ENCODE measurements at places on chromosomes 7 and 10.

DNA sequence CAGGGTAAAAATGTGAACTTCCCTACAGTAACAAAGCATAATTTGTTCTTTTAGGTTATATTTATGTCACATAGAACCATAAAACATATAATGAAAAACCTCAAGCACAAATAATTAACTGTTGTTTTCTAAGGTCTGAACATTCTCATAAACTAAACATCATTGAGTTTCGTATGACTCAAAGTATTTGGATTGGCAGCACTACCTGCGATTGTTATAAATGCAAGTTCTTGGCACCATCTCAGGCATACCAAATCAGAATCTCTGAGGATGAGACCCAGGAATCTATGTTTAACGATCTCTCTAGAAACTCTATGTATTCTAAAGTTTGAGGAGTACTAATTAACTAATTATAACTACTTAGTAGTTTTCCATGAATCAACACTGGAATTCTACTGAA, 22.5 kb downstream of the ORC5 start:
- no peak for DNase-seq

DNA sequence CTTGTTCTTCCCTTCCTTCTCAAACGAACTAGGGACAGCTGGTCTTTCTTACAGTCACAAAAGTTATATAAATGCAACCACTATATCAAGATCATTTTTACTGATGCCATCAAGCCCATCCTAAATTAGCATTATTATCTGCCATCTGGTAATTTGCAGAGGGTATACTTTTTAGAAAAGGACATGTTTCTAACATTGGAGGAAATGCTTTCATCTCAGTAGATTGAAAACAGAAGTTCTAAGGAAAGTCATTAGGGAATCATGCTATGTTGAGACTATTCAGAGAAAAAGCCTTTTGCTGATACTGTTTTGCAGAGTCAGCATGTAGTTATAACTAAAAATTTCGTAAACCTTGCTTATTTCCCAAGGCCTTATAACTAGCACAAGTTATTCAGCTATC, 146.7 kb downstream of the WNT2 start:
- no peak for DNase-seq

DNA sequence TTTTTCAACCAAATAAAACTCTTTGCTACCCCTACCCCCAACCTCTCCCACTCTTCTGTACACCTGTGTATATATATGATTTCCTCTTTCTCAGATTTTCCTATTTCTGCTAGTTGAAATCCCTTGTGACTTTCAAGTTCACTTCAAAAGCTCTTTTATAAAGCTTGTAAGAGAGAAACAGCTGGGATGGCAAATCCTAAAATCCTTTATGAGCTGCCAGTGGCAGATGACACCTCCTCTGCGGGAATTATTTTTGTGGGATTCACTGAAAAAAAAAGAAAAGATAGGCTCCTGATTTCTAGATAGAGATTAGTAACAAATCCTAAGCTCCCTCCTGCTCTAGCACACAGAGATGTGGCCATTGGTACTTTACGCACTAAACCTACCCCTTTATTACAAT, 92.9 kb downstream of the AHR start:
- no peak for DNase-seq

DNA sequence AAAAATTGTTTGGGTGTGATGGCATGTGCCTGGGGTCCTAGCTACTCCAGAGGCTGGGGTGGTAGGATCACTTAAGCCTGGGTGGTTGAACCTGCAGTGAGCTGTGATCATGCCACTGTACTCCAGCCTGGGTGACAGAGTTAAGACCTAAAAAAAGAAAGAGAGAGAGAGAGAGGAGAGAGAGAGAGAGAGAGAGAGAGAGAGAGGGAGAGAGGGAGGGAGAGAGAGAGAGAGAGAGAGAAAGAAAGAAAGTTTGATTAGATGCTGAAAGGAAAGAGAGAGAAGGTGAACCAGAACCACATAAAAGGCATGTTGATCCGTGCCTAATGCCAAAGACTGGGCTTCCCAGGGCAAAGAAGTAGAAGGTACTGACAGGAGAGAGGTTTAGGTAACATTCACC, 11.1 kb downstream of the ABCB1 start:
- no peak for DNase-seq

GRCh38 chr10:70673929-70674559, 1.7 kb downstream of the ADAMTS14 start:
- no peak for DNase-seq

GRCh38 chr10:53521046-53521445, 748.5 kb upstream of the MBL2 start:
- no peak for DNase-seq

DNA sequence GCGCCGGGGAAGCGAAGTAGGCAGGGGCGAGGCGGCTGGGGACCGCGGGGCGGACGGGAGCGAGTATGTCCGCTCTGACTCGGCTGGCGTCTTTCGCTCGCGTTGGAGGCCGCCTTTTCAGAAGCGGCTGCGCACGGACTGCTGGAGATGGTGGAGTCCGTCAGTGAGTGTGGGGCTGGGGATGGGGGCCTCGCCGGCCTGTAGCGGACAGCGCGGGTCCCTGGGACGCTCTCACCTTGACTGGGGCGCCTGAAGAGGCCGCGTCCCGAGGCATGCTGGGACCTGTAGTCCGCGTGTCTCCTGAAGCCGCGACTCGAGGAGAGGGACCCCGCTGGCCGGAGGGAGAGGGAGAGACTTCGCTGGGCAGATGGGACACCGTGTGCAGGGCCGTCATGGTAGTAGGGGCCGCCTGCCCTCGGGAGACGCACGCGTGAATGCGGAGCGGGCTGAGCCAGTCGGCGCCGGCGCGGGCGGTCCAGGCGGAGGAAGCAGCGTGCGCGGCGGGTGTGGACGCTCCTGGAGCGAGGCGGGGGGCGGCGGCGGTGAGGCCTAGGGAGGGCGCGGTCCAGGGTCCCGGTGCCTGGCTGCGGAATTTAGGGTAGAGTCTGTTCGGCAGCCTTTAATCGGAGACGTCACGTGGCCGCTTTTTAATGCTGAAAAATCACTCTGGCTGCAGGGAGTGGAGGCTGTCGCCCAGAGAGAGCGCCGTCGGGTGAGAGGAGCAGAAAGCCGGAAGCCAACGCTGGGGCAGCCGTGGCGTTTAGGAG, at the start of gene NDUFB2:
Gene NDUFB2, plus strand, starts transcription at position 29 of the 767 bp plus-strand sequence. Its CDS starts 37 bp downstream, at position 66.
- peak; percentile 75 for DNase-seq

DNA sequence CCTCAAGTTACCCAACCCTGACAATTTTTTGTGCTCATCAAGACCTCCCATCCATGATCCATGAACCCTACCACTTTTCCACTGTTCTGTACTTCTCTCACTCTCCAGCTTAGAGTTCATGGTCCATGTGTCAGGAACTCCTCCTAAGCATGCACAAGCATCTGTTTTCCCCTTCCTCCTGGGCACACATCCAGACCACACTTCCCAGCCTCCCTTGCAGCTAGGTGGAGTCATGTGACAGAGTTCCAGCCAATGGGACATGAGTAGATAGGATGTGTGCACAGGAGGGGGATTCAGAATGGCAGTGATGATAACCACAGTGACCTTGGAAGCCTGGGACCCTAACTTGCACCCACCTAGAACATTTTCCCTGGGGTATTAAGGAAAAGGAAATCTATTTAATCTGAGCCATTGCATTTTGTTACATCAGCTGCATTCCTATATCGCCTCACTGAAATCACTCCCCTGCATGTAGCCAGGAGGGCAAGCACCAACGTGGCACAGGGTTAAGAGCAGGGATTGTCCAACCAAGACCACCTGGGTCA, 9.6 kb upstream of the FRMPD2 start:
- no peak for DNase-seq

DNA sequence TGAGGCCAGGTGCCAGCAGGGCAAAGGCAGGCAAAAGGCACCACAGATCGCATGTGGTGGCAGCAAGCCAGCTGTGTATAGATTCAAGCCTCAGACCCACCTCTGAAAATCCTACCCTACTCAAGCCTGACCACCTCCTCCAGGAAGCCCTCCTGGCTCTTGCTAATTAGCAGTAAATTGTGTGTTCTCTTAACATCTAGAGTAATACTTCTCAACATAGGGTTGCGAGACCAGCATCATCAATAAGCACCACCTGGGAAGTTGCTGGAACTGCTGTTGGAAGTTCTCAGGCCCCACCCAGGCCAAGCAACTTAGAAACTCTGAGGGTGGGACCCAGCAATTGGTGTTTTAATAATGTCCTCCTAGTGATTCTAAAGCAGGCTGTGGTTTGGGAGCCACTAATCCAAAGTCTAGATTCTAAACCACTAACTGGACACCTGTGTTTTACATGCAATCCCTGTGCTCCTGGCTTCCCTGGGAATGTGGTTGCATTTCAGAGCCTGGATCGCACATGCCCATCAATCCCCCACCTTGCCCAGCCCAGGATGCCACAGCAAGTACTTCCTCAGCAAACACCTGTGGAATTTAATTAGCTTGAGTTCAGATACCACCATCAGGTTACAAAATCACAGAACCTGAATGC, 46.2 kb downstream of the KCNMA1 start:
- no peak for DNase-seq

DNA sequence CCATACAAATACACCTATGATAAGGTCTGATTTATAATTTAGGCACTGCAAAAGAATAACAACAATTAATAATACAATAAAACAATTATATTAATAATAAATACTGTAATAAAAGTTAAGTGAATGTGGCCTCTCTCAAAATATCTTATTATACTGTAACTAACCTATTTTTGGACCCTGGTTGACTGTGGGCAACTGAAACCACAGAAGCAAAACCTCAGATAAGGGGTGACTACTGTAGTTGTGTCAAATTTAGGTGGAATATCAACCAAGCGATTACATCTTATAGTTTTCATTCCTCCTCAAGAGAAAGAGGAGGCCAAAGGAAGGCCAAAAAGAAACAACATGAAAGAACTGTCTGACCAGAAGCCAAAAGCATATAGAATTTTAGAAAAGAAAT, 103.9 kb downstream of the SKAP2 start:
- DNase-seq: no peak

DNA sequence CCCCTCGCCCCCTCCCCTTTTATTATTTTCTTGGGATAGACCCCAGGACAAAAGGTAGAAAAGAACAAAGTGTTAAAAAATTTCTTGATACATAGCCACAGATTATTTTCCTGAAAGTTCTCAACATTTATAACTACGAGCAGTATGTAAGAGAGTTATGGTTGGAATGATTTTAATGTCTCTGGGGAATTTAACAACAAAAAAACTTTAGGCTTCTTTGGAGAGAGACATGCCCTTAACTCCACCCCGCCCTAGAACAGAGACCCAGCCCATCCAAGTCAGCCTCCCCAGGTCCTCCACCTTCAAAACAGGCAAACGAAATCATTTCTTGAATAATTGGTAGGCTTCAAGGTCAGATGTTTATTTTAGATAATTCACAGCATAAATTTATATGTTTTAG, 97.1 kb downstream of the TCF7L2 start:
- no peak for DNase-seq

GRCh38 chr10:27893358-27893954, 105.4 kb downstream of the ODAD2 start:
- no peak for DNase-seq

GRCh38 chr10:19974554-19974953, 158.3 kb downstream of the PLXDC2 start:
- no peak for DNase-seq

GRCh38 chr10:927131-927530, 4.4 kb downstream of the LARP4B start:
- DNase-seq: no peak

DNA sequence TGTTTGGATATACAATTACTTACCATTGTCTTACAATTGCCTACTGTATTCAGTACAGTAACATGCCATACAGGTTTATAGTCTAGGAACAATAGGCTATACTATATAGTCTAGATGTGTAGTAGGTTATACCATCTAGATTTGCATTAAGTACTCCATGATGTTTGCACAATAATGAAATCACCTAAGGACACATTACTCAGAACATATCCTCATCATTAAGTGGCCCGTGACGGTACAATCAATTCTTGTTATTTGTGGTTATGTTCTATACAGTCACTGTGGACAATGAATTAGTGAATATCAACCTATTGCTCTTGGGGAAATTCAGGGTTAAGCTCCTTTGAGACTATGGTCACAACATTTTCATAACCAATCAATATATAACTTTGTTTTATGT, 75.6 kb downstream of the MICU1 start:
- no peak for DNase-seq

- DNase-seq: no peak
These were observed 87.9 kb downstream of the EBF3 start for GRCh38 chr10:129875993-129876726.

DNA sequence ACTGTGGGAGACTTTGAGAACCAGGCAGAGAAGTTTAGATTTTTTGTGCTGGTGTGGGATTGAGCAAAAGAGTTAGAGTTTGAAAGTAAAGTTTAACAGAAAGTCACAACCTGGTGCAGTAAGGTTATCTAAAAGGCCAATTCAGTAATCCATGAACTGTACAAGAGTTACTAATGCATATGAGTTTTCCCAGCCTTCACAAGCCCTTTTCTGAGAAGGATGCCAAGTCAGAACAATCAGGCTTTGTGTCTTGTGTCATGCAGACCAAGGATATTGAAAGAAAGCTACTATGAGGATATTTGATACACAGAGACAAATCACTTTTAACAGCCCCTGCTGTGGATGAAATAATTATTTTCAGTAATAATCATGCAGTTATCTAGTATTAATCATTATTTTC, 68.8 kb upstream of the MYO3A start:
- no peak for DNase-seq

GRCh38 chr10:22429146-22429545, 83.8 kb downstream of the SPAG6 start:
- DNase-seq: no peak
